GM18507 (cell line): ENCODE measurements at places on chromosomes 3 and 15.
A peak's percentile ranks its signal among the peaks of the same experiment; 100 is the strongest.

GRCh38 chr3:115685097-115685496 lies 61.8 kb downstream of the GAP43 start:
- no peak for DNase-seq

DNA sequence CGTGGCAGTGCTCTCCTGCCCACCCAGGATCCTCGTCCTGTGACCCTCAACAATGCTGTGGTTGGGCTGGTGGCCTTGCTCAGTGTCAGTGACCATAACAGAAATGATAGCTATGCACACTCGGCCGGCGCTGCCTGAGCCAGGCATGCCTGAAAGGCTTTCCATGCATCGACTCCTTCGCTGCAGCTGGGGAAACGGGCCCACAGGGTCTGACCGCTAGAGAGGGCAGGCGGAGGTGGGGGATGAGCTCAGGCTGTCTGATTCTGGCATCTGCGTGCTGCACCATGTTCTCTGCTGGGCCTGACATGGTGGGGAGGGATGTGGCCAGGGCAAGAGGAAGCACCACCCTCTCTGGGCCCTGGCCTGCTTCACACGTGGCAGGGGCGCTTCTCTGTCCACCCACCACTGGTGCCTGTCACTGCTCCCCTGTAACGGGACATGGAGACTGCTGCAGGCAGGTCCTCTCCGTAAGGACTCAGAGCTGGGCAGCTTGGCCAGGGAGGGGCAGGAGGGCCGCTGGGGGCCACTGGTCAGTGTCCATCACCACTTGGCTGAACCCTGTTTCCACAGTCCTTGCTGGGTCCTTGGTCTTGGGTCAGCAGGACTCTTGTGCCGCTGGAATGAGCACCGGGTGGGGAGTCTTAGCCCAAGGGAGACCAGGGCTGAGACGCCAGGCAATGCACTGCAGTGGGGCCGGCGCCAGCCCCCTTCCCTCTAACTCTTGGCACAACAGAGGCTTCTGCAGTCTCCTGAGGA lies 64.1 kb upstream of the RPL32 start:
- no peak for DNase-seq

DNA sequence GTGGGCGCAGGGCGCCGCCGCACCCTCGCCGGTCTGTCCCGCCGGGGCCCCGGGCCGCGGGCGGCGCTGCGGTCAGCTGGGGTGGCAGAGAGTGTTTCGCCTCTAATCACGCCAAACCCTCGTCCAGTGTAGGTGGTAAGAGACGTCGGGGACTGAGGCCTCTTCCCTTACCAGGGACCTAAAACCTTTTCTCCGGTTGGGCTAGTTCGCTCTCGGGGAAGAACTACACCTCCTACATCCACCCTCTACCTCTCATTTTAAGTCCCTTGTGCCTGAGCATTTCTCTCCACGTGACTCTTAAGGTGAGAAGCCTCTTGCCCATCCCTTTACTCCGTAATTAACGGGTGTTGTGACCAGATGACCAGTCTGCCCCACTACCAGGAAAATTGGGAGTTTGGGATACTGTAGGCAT lies 520 bp downstream of the TMEM42 start:
- peak; percentile 7 for DNase-seq

- DNase-seq, result no peak
Observed at GRCh38 chr15:94731286-94731685, 499.9 kb downstream of the MCTP2 start.

DNA sequence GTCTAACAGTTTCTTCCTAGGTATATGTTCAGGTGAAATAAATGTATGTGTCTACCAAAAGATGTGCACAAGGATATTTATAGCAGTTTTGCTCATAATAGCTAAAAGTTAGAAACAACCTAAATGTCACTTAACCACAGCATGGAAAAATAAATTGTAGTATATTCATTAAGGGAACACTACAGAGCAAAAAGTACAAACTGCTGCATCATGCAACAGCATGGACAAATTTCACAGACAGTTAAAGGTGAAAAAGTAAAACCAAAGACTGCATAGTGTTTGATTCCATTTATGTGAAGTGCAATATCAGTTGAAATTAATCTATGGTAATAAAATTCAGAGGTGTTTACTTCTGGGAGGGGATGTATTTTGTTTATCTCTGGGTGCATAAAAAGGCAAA lies 62.5 kb downstream of the FBXL2 start:
- no peak for DNase-seq

GRCh38 chr3:192645437-192645836 lies 81.9 kb downstream of the FGF12 start:
- no peak for DNase-seq

- DNase-seq, result no peak
Observed at GRCh38 chr3:66483006-66483405, 17.8 kb downstream of the LRIG1 start.

DNA sequence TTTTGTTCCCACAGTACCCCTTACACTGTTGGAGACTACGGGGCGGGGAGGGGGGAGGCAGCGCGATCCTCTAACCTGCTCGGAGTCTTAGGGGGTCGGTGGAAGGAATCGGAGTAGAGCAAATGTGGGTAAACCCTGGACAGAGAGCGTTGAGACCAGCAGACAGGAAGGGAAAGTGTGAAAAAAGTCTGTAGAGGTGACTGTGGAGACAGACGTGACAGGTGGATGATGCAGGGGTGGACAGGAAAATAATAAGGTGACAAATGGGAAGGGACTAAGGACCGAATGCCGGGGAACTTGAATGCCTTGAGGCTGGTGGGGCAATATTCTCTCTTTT lies 424 bp downstream of the EAF2 start:
- DNase-seq, result no peak

- no peak for DNase-seq
Observed at GRCh38 chr3:40939030-40939740, 260.1 kb upstream of the CTNNB1 start.

DNA sequence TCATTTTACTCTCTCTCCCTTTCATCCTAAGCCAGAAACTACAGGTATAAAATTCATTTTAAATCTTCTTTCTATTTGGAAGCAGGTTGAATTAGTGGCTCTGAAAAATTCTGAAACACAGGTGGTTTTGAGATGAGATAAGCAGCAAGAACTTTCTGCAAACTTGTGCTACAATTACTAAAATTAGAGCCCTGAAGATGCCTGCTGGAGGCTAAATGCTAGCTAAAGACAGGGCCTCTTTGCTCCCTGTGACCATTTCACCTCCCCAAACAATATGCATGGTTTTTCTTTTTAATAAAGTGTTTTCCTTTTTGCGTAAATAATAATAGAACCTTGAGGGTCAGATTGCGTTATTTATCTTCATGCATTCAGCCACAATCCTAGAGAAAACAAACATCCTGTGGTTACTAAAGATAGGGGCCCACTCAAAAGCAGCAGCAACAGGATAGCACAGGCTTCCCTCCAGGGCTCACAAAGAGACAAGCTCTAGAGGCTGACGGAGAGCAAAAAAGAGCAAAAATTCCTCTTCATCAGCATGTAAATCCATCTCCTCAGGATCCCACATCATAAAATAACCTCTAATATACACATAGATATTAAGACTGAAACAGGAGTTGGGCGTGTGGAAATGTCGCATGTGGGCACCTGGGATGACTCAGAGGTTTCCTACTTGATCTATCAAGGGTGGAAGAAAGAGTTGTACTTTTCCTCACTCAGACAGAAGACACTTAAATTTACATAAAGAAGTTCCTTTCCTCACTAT lies 26.5 kb upstream of the CP start:
- no peak for DNase-seq

- no peak for DNase-seq
Observed at GRCh38 chr15:64696481-64696880, 78.9 kb downstream of the RBPMS2 start.

- no peak for DNase-seq
Observed at GRCh38 chr3:159832024-159832423, 156.6 kb upstream of the IL12A start.

- DNase-seq, result no peak
Observed at GRCh38 chr3:184227481-184227935, 1.9 kb upstream of the VWA5B2 start.

DNA sequence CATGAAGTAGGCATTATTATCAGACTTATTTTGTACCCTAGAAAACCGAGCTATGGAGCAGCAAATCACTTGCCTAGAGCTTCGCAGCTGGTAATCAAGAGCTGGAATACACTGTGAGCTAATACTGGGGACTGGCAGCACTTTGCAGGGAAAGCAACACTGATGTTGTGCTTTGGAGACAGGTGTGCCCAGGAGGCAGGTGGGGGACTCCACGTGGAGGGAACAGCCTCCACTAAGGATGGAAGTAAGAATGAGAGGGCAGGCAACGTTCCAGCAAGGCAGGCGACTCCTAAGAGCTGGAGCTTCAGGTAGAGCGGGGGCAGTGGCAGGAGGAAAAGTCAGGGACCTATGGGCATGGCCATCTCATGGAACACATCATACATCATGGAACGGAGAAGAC lies 300.5 kb upstream of the IGF1R start:
- no peak for DNase-seq

- DNase-seq, result no peak
Observed at GRCh38 chr3:11072631-11073030, 80.1 kb downstream of the SLC6A1 start.

- DNase-seq, result no peak
Observed at GRCh38 chr15:66131831-66132230, 121.7 kb downstream of the MEGF11 start.

DNA sequence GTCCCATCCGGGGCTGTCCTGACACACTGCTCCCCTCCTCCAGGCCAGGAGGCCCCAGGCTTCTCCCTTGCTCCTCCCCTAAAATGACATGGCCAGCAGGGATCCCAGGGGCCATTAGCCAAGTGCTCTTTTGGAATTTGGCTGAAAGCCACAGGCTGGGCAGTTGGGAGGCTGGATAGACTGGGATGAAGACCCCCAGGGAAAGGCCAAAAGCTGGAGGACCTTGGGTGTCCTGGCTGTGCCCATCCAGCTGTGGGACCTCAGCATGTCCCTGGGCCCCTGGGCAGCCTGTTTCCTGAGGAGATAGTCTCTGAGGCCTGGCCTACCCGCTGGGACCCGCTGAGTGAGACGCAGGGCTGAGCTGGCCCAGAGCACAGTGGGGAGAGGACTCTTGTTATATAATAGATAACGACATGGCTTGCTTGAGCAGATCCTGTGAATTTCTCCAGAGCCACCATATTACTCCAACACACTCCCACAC lies 5.7 kb upstream of the PDE8A start:
- DNase-seq, result no peak

GRCh38 chr3:104133630-104134029 lies 1233.1 kb upstream of the ALCAM start:
- DNase-seq, result no peak

DNA sequence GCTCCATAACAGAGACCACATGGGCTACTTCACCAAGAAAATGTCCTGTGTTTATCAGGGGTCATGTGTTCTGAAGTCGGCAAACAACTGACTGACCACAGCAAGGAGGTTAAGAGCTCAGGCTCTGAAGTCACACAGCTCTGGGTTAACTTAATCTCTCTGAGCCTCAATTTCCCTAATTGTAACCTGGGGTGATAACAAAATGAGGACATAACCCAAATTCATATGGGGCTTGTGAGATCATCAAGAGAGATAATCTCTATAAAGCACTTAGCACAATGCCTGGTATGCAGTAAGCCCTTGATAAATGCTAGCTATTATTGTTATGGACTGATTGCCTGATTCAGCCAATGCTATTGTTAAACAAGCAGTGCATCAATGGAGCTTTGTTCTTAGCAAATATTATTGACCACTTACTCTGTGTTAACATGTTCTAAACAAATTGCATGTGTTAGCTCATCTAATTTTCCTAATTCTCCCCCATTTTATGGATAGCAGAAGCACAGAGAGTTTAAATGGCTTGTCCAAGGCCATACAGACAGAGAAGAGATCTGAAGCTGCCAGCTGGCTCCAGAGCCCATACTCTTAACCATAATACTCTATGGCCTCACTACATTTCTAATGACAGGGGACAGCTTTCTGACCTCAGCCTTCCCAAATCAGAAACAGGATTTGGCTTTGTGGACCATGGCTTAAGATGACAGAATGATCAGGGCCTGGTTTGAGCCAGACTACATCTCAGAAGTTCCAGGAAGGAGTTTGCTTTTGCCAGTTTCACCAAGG lies 78.3 kb downstream of the SHQ1 start:
- no peak for DNase-seq

GRCh38 chr15:63945007-63945788 lies 101.1 kb downstream of the DAPK2 start:
- DNase-seq, result peak; percentile 40

GRCh38 chr3:137024348-137024747 lies 66.6 kb downstream of the IL20RB start:
- no peak for DNase-seq

GRCh38 chr3:122789585-122790273 lies 3.9 kb downstream of the HSPBAP1 start:
- no peak for DNase-seq
